ENCODE measurements at places on chromosomes 1 and 21. TPM values are rescaled to one million over a fixed set of nuclear protein-coding genes. Genes with fewer than 3 reads are reported as not detected.

Gene FALEC
- not detected for total RNA-seq

Gene UBE2U
- not detected for total RNA-seq

DNA sequence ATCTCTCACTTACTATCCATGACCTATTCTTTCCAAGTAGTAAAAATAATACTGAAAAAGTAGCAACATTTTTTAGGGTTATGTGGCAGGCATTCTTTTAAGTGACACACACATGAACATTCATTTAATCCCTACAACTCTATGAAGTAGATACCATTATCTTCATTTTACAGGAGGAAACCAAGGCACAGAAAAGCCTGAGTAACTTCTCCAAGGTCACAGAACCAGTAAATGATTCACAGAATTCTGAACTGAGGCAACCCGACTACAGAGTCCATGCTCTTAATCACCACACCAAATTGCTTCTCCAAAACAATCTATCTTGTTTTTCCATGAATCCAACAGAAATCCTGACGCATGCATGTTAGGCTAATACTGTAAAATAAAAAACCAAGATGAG is 17.5 kb downstream of the FUBP1 start:
- no peak for DNase-seq

GRCh38 chr1:94036730-94037129 is 84.2 kb downstream of the ABCA4 start:
- peak; percentile 63 for DNase-seq

DNA sequence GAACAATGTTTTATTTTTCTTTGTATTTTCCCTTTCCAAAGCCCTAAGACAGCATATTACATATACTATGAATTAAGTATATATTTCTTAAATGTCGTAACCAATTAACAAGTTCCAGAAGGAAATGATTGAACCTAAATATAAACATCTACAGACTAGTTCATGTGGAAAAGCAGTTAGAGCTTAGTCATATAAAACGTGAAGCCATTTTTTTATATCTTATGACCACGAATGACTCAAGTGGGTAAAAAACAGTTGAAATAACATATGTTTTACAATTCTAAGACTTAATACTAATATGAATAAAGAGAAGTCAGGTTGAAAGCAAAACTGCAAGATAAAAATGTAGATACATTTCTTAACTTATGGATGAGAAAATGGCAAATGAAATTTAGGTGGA is 307.3 kb downstream of the BRINP3 start:
- DNase-seq = no peak

GRCh38 chr1:19615438-19615837 is 28.7 kb upstream of the NBL1 start:
- no peak for DNase-seq

DNA sequence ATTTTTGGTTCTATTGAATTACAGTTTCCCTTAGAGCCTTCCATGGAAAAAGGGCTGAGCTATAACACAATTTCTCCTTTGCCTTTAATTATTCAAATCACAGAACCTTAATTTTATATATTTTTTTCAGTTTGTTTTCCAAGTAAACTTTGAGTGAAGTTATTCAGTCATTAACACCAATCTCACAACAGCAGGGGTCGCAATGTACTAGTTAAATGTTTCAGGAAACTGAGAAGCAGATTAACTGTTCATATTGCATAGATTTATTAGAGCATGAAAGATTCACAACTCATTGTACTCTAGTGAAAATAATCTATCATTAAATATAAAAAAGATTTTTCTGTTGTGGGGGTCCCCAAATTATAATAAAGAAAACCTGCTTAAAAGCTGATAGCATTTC is 64.1 kb downstream of the KIFAP3 start:
- peak; percentile 79 for DNase-seq

GRCh38 chr1:1922956-1923833 is 4.1 kb upstream of the TMEM52 start:
- no peak for DNase-seq

Measured in GM23248 (cell line).